ENCODE measurements at places on chromosomes 3 and 15. TPM values are rescaled to one million over a fixed set of nuclear protein-coding genes. Genes with fewer than 3 reads are reported as not detected.

PODXL2 gene
- 3.0 TPM for total RNA-seq

CHL1 gene
- 5.2 TPM for total RNA-seq

CHDH gene
- total RNA-seq: 11.4 TPM

TRIM69 gene
- 122 TPM for total RNA-seq

GOLGA8G gene
- not detected for total RNA-seq

CCDC191 gene
- 1.2 TPM for total RNA-seq

FETUB gene
- total RNA-seq: not detected

ESYT3 gene
- total RNA-seq: 0.92 TPM

ACKR2 gene
- total RNA-seq: 2.4 TPM

SLCO2A1 gene
- total RNA-seq: 23.1 TPM

ARHGEF3 gene
- total RNA-seq: 29.3 TPM

SLC27A2 gene
- not detected for total RNA-seq

PGBD4 gene
- total RNA-seq: 1.4 TPM

COLQ gene
- total RNA-seq: 33.0 TPM

ENTPD3 gene
- 0.39 TPM for total RNA-seq

ARIH1 gene
- total RNA-seq: 153 TPM

TEX264 gene
- total RNA-seq: 33.9 TPM

TRH gene
- total RNA-seq: not detected

ZBED2 gene
- 0.56 TPM for total RNA-seq

UPK1B gene
- not detected for total RNA-seq

ERICH6 gene
- total RNA-seq: not detected

GOLGA6L9 gene
- 0.60 TPM for total RNA-seq

NISCH gene
- total RNA-seq: 29.5 TPM

CCR1 gene
- 1.2 TPM for total RNA-seq

KLHL6 gene
- total RNA-seq: 1.1 TPM

KIF15 gene
- 3.0 TPM for total RNA-seq

TIGIT gene
- not detected for total RNA-seq

C3orf62 gene
- 3.0 TPM for total RNA-seq

AMOTL2 gene
- 50.0 TPM for total RNA-seq

SHC4 gene
- total RNA-seq: 2.2 TPM

MAP6D1 gene
- total RNA-seq: 6.6 TPM

EBLN2 gene
- 0.82 TPM for total RNA-seq

REC114 gene
- total RNA-seq: 0.65 TPM

ALDH1A2 gene
- total RNA-seq: 7.1 TPM

PIGBOS1 gene
- 8.6 TPM for total RNA-seq

ITGB5 gene
- total RNA-seq: 216 TPM

CCDC13 gene
- total RNA-seq: not detected

ANKDD1A gene
- total RNA-seq: 0.87 TPM

CGNL1 gene
- total RNA-seq: 23.4 TPM

DYNLT2B gene
- 2.0 TPM for total RNA-seq

ELL3 gene
- total RNA-seq: 1.0 TPM

CCRL2 gene
- total RNA-seq: 1.5 TPM

NKIRAS1 gene
- total RNA-seq: 15.2 TPM

SNRPN gene
- 329 TPM for total RNA-seq

AADACL2 gene
- 1.4 TPM for total RNA-seq

OR5H15 gene
- not detected for total RNA-seq

GLDN gene
- total RNA-seq: 7.2 TPM

GPR62 gene
- total RNA-seq: 0.20 TPM

Measured in heart left ventricle (tissue), 16 donors.